Kidney glomerular epithelial cell (primary cell): ENCODE measurements at places on chromosomes 3 and 15.
A peak's percentile ranks its signal among the peaks of the same experiment; 100 is the strongest.

DNA sequence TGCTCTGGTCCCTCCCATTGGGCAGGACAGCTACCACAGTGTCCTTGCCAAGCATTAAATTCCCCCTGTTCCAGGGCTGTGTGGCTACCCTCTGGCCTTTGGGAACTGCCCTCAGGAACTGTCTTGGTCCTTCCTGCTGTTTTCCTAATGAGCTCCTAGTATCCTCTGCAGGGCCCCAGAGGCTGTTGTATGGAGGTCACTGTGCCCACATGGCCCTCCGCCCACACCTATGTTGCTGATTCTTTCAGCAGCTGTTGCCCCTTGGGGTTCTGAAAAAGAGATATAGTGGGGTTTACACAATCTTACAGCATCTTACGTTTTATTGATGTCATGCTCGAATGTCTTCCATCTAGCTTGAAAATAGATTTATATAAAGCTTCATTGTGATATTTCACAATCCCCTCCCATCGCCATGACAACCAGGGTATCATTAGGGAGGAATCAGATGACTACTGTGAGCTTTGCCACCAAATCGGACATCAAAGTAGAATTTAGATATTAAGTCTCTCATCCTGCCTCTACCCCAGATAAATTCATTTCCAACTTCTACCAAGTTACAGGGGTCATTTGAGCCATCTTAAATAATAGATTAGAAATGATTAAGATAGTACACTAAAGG is 97.1 kb upstream of the NR2E3 start:
- DNase-seq, result no peak

GRCh38 chr15:51318382-51319150 is 19.8 kb downstream of the CYP19A1 start:
- DNase-seq, result no peak

- peak; percentile 82 for DNase-seq
These were observed 2.3 kb upstream of the SLC2A2 start for GRCh38 chr3:171028779-171029232.

- no peak for DNase-seq
These were observed 161.5 kb upstream of the MB21D2 start for GRCh38 chr3:193078996-193079753.

DNA sequence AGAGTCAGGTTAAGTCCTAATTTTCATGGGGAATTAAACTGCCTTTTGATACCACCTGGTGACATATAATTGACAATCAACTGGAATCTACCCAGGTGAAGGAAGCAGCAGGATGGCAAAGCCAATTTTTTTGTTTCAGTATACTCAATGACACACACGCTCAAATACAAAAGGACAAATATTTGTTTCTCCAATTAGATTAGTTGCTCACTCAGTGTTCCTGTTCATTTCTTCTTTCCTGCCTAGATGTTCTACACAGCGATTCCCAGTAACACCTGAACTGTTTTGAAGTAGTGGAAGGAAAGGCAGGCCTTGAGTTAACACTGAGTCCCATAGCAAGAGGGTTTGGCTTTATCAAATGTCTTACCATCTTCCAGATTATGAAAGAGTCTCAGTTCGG is 157.5 kb downstream of the PDZRN3 start:
- no peak for DNase-seq

GRCh38 chr3:57006179-57006657 is 54.2 kb upstream of the SPATA12 start:
- DNase-seq, result no peak

- DNase-seq, result no peak
These were observed 7.8 kb downstream of the RPS17 start for GRCh38 chr15:82532383-82532990.

DNA sequence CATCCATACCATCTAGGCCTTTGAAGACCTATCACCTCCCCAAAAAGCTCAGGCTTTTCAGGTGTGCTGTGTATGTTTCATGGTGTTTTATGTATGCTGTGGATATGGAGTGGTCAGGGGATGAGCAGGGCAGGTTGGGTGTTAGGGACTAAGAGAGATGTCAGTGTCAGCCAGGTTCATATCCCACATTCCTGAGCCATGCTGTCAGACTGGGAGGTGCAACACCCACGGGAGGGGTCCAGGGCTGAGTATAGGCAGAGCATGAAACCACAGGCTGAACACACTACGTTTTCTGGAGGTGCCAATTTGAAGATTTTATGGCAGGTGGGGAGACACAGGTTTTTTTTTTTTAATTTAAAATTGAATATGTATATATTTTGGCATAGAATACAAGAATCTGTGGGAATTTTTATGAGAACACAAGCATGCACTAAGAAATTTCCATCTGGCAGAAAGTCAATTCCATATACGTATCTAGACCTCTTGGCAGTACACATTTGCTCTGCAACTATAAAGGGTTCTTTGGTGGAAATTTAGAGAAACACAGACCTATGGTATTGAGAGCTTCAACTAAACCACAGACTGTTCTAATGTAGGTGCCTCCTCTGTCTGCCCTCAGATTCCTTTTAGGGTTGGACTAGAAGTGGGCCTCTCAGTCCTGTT is 101.9 kb upstream of the RNU6-1 start:
- peak; percentile 75 for DNase-seq

GRCh38 chr15:91782221-91782620 is 71.3 kb upstream of the SLCO3A1 start:
- DNase-seq, result no peak

DNA sequence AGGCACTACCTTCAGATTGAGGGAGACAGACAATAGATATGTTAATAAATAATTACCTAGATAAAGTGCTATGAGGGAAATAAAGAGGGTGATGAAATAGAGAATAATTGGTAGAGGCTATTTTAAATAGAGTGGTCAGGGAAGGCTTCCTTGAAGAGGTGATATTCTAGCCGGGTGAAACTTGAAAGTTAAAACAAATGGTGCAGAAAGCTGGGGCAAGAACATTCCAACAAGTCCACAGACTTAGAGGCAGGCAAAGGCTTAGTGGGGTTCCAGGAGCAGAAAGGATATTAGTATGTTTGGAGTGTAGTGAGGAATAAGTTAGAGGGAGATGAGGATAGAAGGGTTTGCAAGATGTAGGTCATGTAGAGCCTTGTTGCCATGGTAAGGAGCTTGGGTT is 10.1 kb downstream of the HACD3 start:
- no peak for DNase-seq

DNA sequence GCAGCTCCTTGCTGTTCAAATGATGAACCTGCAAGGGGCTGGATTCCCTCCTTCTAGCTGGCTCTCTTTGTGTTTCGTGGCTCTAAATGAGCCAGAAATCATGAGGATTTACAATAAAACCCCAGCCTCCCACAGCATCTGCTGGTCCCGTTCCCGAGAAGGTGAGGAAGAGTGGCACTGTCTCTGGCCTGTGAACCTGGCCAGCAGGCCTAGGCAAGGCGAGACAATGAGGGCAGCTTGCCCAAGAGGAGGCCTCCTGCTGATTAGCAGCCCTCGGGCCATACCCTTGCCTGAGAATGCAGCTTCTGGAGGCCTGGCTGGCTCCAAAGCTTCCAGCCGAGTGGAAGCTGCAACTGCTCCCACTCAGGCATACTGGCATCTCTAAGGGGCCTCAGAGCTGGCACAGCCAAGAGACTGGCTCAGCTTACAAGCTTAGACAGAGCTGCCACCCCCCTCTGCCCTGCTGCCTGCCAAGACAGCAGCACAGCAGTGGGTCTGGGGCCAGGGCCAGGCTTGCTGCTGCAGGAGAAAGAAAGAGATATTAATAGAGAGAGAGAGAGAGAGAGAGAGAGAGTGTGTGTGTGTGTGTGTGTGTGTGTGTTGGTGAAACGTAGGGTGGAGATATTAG is 76.5 kb downstream of the HMG20A start:
- no peak for DNase-seq

DNA sequence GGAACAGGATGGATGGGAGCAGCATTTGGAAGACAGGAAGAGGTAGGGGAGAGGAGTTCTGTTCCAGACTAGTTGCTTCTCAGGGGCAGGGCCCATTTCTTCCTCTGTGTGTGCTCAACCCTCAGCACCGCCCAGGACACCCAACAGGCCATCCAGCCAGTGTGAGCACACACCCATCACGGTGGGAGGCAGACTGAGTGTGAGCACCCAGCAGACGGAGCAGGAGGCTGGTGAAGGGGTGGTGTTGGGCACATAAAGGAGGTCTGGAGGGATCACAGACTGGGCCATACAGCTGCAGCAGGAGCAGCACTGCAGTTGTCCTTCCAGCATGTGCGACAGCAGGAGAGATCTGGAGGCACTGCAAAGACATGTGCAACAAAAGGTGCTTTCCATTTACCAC is 88.4 kb upstream of the PLXNA1 start:
- no peak for DNase-seq

DNA sequence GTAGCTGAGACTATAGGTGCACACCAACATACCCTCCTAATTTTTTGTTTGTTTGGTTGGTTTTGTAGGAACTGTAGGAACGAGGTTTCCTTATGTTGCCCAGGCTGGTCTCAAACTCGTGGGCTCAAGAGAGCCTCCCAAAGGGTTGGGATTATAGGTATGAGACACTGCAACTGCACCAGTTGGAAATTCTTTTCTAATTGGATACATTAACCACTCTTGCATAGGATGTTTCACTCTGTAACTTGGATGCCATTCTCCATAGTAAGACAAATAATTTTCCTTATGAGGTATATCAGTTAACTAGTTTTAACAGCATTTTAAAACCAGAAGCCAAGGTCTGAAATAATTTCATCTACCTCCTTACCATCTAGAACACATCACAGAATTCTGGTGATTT is 6.7 kb upstream of the ALCAM start:
- DNase-seq, result no peak

- no peak for DNase-seq
These were observed 30.1 kb downstream of the FGD5 start for GRCh38 chr3:14848906-14849305.

DNA sequence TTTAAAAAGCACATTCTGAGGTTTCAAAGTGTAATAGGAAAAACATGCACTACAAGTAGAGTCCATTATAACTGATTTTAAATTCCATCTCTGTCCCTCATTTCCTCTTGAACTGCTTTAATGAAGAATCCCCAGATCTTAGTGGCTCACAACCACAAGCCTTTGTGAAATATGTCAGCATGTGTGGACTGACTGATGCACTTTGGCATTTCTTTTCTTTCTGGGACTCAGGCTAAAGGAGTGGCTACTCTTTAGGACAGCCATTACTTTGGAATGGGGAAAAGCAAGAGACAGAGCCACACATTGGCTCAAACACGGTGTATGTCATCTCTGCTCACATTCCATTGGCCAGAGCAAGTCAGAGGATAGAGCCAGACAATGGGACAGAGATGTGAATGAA is 139.6 kb downstream of the GRM7 start:
- no peak for DNase-seq

- peak; percentile 35 for DNase-seq
These were observed 155.4 kb upstream of the GOLGA6L4 start for GRCh38 chr15:84079885-84080777.

GRCh38 chr15:49876401-49877038 is 242.5 kb downstream of the ATP8B4 start:
- DNase-seq, result no peak
